ENCODE measurements at places on chromosomes 4 and X. TPM values are rescaled to one million over a fixed set of nuclear protein-coding genes. Genes with fewer than 3 reads are reported as not detected.

DNA sequence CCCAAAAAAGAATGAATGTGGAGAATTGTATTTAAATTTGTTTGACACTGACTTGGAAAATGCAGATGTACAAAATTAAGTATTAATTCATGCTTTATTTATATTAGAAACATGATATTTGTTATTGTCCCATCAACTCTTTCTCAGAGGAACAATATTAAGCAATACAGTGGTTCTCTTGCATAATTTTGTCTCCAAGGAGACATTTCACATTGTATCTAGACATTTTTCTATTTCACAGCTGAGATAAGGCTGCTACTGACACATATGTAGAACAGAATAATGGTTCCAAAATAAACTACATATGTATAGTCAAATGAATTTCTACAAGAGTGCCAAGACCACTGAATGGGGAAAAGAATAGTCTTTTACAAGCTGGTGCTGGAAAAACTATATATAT, 427.9 kb upstream of the SPANXN1 start:
- no peaks in the 10 kb centered on the region for H3K27me3 ChIP-seq
- H3K27ac ChIP-seq = no peak overlapping the region
- no peaks in the 10 kb centered on the region for H3K4me1 ChIP-seq
- DNase-seq = no peak
- H3K36me3 ChIP-seq = no peaks in the 10 kb centered on the region

Gene FRMPD3
- total RNA-seq = 1.0 TPM

- no peak for DNase-seq
- no peaks in the 10 kb centered on the region for H3K36me3 ChIP-seq
- peaks cover 46% of the 10 kb centered on the region for H3K27me3 ChIP-seq
- H3K4me1 ChIP-seq = no peaks in the 10 kb centered on the region
- no peak overlapping the region for H3K27ac ChIP-seq
These were observed 150.1 kb downstream of the DHX15 start for GRCh38 chr4:24434241-24434640.

DNA sequence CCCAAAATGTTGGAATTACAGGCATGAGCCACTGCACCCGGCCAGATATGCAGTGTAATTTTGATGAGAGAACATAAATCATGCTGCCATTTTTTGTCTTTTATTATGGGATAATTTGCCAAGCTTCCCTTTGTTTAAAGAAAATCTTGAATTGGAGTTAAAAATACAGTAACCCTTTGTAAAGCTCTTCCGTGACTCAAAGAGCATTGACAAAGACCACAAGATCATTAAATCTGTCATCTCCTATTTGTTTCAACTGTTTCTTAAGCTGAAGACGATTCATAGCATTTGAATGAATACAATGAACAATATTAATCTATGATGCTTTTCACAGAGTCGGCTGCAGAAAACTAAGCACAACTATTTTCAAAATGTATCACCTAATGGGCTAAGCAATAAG, 132.6 kb downstream of the ANAPC4 start:
- H3K27me3 ChIP-seq = no peaks in the 10 kb centered on the region
- H3K27ac ChIP-seq = no peak overlapping the region
- H3K36me3 ChIP-seq = no peaks in the 10 kb centered on the region
- H3K4me1 ChIP-seq = no peaks in the 10 kb centered on the region
- DNase-seq = no peak

- no peak overlapping the region for H3K27ac ChIP-seq
- peaks cover 30% of the 10 kb centered on the region for H3K36me3 ChIP-seq
- peaks cover 24% of the 10 kb centered on the region for H3K4me1 ChIP-seq
- peak; percentile 6 for DNase-seq
- H3K4me3 ChIP-seq = peak overlapping the region; percentile 79
These were observed 2.1 kb upstream of the PCDH7 start for GRCh38 chr4:30718021-30718542.

- H3K4me3 ChIP-seq = no peak overlapping the region
- no peak for DNase-seq
- H3K4me1 ChIP-seq = peaks cover 7% of the 10 kb centered on the region
- H3K36me3 ChIP-seq = peaks cover 6% of the 10 kb centered on the region
- H3K27ac ChIP-seq = no peak overlapping the region
- H3K27me3 ChIP-seq = peaks cover 73% of the 10 kb centered on the region
These were observed 2.5 kb upstream of the DUSP9 start for GRCh38 chrX:153644356-153645125.

DNA sequence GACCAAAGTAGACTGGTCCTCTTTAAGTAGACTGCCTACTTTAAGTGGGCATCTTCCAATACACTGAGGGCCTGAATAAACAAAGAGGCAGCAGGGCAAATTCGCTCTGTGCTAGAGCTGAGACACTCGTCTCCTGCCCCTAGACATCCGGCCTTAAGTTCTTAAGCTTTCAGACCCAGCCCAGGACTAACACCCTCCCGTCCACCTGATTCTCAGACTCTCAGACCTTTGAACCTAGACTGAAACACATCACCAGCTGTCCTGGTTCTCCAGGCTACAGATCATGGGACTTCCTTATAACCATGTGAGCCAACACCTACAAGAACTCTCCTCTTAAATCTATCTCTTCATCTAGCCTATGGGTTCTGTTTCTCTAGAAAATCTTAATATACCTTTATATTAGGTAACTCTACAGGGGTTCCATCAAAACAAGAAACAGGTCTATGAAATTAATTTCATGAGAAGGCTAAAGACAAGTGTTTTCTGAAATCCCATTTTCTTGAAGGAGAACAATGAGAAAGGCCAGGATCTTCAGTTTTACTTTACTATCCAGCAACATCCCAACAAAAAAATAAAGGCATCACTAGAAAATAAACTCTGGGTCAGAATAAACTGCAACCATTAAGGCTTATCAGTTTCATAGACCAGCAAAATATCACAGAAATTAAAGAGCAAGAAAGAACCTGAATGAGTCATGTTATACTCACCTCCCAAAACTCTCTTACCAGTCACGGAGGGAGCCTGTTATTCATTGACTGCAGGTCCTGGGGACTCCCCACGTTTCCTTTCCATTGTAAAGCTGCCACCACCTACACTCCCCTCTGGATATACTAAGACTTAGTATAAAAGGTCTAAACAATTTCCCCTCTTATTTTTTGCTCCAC, 14.8 kb downstream of the ADGRA3 start:
- H3K27me3 ChIP-seq = no peaks in the 10 kb centered on the region
- H3K4me1 ChIP-seq = peaks cover 41% of the 10 kb centered on the region
- H3K36me3 ChIP-seq = peaks cover 15% of the 10 kb centered on the region
- no peak overlapping the region for H3K4me3 ChIP-seq
